ENCODE measurements at places on chromosomes 4 and X.

GRCh38 chr4:180808862-180809261, 1434.3 kb upstream of the TENM3 start:
- no peak for DNase-seq

GRCh38 chr4:85725721-85726170, 250.8 kb downstream of the ARHGAP24 start:
- DNase-seq, result no peak

DNA sequence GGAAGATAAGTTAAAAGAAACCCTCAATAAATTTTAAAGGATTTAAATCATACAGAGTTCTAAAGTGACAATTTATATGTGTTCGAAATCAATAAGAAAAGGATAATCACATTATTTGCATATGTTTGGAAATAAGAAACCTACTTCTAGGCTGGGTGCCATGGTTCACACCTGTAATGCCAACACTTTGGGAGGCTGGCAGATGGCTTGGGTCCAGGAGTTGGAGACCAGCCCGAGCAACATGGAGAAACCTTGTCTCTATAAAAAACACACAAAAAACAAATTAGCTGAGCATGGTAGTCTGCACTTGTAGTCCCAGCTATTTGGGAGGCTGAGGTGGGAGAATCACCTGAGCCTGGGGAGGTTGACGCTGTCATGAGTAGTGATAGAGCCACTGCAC, 8.1 kb upstream of the SAP30 start:
- DNase-seq, result no peak

DNA sequence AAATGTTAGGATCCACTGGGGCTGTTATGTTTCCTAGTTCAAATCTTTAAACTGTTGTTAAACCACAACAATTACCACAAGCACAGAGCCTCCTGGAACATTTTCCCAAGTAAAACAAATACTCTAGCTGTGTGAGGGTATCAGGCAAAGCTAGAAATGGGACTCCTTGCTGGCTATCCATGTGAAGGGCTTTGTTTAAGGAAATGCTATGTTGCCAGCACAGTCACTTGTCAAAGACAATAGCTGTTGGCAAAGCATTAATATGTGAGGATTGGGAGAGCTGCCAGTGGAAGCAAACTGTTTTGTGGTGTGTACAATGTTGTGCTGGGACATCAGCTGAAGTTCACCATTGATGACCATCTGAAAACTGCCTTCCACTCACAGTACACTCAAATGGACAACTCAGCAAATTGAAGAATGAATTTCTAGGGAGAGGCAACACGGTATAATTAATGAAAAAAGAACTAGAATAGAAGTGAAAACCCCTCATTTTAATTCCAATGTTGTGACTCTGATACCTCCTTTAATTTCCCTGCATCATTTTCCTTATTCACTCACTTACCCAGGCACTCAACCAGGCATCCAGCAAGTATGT, 100.8 kb downstream of the ANXA3 start:
- DNase-seq, result no peak

GRCh38 chrX:80216086-80216485, 201.5 kb downstream of the TBX22 start:
- peak; percentile 0 for DNase-seq

GRCh38 chr4:66639361-66639760, 905.9 kb downstream of the CENPC start:
- no peak for DNase-seq

DNA sequence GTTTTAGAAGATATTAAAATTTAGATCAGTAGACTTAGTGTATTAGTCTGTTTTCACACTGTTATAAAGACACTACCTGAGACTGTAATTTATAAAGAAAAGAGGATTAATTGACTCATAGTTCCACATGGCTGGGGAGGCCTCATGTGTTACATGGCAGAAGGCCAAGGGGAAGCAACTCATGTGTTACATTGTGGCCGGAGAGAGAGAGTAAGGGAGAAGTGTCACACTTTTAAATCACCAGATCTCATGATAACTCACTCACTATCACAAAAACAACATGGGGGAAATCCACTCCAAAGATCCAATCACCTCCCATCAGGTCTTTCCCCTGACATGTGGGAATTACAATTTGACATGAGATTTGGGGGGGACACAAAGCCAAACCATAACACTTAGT, 1159.7 kb upstream of the PCDH7 start:
- DNase-seq, result no peak

DNA sequence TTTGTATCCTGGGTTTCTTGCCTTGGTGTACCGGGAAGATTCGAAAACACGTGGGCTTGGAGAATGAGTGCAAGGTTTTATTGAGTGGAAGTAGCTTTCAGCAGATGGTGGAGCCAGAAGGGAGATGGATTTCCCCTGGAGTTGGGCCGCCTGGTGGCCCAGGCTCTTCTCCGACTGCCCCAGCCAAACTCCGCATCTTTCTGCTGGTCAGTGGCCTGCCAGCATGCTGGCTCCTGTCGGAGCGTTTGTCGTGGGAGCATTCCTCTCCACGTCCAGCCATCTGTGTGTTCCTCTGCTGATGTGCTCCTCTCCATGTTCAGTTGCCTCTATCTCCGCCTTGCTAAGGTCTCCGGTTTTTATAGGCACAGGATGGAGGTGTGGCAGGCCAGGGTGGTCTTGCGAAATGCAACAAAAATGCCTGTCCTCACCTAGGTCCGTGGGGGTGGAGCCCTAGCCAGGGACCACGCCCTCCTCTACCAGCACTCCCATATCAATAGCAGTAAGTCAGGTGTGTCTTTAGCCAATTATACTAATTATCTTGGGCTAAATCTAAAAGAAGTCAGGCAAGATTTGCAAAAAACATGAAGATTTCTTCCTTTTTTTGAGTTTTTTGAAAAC, 745.8 kb upstream of the AMOT start:
- DNase-seq, result no peak

DNA sequence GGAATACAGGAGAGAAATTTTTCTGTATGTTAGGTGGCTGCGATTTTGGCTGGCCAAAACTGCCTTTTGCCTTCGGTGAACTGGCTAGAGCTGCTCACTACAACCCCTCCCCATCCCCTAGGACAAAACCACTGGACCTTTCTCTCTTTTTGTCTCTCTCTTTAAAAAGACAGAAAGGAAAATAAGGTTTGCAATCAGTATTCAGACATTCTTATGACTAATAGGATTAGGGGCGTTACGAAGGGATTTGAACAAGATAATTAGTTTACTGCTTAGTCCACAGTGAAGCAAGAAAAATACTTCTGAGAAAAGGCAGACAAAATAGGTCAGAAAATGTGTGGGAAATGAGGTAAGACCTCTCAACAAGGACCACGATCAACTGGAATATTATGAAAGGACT, 180.4 kb downstream of the SLIT2 start:
- no peak for DNase-seq

DNA sequence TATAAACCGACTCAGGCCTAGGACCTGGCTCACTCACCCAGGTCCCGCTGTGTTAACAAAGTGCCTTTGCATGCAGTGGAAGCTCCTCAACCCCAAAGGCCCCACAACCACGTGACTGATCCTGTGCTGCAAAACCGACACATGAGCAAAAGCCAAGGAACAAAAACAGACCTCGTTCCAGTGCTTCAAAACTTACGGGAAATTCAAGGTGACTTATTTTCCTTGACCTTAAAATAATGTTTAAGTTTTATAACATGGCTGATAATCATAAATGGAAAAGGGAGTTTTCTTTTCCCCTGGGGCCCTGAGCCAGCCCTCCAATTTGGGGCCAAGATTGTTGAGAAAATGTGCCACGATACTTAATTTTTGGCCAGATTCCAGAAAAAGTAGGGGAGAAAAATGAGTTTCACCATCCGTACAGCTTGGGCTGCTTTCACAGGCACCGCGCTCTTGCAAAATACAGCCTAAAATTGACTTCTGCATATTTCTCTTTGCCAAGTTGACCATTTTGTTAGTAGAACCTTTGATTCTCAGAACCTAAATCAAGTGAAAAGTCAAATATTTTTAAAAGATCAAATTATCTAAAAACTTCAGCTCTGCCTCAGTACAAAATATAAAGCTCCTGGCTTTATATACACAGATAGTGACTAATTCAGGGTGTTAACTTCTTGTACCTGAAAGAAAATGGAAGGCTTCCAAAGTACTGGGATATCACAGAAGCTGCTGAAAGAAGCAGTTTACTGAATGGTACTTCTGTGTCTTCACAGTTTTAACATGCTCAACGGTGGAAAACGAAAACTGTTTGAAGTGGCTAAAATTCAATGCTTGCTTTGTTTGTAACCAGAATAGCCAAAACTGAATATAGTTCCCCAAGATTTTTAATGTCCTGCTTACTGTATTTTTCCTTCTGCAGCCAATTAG, 93.8 kb downstream of the APBB2 start:
- no peak for DNase-seq

DNA sequence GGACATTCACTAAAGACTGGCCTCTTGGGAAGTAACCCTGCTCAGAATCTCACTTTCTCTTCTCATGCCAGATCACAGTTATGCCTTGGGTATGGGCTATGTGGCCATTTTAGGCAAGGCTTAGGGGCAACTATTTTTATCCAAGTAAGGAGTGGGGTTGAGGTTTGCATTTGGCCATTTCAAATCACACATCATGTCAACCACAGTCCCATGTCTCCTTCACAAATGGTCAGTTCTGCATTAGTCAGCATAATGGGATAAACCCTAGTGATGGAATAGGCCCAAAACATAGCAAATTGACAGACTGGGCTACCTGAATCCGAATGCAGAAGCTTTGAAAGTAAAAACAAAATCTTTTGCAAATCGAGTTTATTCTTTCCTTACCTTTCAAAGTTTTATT, 827 bp upstream of the RTL3 start:
- no peak for DNase-seq

GRCh38 chr4:86981789-86982188, 47.0 kb downstream of the AFF1 start:
- no peak for DNase-seq

Measured in A549 (cell line).